Esophagus squamous epithelium (tissue), 5 donors: ENCODE measurements at places on chromosomes 7 and 10.

DNA sequence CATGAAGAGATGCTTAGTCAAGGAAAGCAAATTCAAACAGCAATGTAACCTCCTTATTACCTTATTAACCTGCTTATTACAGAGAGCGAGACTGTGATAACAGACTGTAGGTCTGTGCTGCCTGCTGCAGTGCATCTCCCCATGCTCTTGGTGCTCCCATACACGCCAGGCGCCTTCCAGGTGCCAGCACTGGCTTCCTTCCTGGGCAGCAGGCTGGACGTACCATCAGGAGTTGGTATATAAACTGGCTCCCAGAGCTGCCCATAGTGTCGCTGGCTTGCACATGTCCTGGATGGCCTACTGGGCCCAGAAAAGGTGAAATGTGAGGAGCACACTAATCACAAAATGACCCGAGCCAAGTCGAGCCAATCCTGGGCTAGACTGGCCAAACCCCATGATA, 13.5 kb downstream of the ATP6V0E2 start:
- no peak for DNase-seq

DNA sequence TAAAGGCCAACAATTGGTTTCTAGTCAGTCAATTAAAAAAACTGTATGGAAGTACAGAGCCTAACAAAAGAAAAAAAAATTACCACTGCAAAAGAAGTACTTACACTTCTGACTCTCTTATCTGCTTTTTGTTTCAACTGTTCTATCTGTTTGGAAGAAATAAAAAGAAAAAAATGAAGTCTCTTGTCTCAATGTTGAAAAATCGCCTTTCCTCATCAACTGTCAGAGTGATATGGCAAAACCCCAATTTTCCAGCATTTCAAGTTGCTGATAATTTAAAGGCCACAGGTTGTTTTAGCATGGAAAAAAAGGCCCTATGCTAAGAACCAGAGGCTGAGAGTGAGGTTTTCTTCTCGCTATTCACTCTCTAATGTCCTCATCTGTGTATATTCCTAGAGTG, 13.6 kb downstream of the ZDHHC6 start:
- DNase-seq, result no peak

GRCh38 chr10:93995598-93996271, 2.0 kb downstream of the PLCE1 start:
- no peak for DNase-seq

DNA sequence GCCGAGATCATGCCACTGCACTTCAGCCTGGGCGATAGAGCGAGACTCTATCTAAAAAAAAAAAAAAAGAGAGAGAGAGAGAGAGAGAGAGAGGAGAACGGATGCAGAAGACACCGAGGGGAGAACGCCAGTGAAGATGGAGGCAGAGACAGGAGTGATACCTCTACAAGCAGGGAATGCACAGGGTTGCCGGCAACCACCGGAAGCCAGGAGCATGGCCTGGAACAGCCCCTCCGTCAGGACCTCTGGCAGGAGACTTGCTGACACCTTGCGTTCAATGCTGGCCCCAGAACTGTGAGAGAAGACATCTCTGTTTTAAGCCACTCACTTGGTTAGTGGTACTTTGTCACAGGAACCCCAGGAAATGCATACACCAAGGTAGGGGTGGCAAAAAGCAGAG, 38.1 kb upstream of the DUSP5 start:
- no peak for DNase-seq

- no peak for DNase-seq
Measured at GRCh38 chr10:121830101-121830500, 97.7 kb downstream of the ATE1 start.

DNA sequence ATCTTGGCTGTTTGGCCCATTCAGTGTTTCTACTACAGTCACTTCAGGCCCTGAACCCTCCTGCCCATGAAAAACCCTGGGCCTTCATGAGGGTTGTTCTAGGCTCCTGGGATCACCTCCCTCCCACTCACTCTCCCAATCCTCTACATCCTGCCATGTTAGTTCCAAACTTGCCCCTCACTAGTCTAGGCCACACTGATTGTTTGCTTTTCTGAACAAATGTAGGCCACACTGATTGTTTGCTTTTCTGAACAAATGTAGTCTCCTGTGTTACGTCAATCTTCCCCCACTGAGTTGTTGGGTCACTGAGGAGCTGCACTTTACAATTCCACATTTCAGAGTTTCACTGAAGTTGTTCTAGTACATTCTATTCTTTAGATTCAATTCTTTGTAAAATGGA, 5.3 kb upstream of the ALDH18A1 start:
- DNase-seq, result no peak

DNA sequence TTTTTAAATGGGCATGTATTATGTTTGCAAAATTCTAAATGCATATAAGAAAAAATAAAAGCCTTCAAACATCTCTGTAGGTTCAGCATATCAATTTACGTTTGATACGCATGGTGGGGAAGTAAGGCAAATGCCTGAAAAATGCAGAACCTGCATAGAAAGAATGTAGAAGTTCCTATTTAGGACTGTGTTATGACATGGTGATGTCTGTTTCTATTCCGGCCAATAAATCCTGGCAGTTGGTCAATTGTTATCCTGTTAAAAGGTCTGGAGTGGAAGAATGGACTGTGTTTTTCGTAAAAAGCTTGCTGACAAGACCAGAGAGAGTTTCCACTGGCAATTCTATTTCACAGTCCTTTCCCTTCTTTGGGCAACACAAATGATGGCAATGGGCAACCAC, 49.6 kb upstream of the CAV2 start:
- no peak for DNase-seq

DNA sequence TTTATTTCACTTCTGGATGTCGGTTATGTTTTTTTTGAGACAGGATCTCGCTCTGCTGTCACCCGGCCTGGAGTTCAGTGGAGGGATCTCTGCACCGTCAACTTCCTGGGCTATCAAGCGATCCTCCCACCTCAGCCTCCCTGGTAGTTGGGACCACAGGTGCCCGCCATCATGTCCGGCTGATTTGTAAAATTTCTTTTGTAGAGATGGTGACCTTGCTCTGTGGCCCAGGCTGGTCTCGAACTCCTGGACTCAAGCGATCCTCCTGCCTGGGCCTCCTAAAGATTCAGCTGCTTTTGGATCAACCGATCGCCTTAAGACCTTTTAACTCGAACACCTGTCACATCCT, 606 bp upstream of the RABGEF1 start:
- DNase-seq, result no peak

DNA sequence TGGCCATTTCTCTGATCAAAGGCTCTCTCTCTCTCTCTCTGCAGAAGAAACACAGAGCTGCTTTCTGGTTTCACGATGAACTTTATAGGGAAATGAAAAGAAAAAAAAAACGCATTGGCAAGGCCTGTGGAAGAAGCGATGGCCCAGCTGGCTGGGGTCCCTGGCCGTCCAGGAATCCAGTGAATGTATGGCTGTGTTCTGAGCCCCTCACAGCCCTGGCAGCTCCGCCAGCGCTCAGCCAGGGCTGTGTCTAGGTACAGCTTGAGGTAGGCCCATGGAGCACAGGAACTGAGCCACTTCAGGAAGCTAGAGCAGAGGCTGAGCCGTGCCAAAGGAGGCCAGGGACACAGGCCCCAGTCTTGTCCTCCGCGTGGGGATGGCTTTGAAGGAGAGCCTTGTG, 13.1 kb upstream of the UCMA start:
- DNase-seq, result no peak

DNA sequence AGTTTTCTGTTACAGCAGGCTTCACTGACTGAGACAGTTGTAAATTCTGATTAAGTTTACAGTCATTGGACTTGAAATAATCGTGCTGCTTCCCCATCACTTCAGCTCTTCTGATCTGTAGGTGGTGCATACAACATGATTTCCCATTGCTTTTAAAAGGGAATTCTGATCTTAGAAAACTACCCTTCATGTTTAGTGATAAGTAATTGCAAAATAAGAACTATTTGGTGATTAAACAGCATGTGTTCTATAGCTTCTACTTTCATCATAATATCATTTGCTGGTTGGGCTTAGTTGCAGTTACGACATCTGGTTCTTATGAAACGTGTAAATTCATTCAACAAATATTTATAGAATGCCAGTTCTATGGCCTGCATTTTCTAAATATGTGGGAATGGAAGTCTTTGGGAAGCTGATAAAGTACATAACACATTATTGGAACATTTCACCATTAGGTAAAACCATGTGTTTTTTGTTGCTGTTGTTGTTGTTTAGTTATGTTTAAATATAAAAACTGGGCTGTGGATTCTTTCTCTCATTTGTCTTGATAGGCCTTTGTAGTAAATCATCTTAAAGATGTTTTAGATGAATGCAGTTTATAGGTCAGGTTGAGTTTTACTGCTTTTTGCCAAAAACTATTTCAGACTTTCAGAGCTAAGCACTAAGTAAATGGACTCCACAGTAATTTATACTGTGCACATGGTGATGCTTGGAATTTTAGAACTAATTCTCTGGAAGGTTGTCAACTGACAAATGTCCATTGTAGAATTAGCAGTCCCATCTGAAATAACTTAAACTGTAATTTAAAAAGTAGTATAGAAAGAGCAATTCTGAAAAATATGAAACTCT, 13.1 kb downstream of the GNAI1 start:
- DNase-seq, result no peak

- no peak for DNase-seq
Measured at GRCh38 chr10:105075031-105075430, 433.9 kb downstream of the SORCS3 start.

DNA sequence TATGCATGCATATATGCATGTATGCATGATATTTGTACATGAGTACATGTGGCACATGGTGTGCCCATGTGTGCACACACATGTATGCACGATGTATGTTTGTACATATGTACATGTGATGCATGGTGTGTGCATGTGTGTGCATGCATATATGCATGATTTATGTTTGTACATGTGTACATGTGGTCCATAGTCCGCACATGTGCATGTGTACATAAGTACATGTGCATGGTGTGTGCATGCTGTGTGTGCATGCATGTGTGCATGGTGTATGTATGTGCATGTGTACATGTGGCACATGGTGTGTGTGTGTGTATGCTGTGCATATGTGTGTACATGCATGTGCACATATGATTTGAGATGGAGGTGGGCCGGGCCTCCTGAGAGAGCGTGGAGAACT, 384.2 kb downstream of the TYW1 start:
- DNase-seq, result no peak

DNA sequence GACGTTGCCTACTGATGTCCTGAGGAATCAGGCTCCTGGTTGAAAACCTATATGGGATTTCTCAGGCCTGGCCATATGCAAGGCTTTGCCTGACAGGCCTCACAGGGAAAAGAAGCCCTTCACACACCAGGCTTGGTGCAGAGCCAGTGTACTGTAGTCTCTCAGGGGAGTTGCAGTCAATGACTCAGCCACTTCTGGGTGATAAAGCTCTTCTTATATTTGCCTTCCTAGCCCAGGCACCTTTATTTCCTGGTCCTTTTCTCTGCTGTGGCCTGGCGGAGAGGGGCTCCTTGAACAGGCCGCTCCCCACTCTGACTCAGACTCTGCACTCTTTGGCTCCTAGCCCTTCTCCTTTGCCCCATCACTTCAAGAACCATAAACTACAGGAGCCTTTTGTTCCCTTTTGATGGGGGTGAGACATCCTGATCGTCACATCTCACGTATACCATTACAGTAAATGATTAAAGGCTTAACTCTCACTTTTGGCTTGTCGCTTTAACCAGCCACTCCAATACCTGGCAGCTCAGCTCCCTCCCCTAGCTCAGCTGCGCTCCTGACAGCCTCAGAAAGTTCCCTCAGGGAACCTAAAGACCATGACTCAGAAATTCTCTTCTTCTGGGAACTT, 33.5 kb downstream of the DPY19L1 start:
- DNase-seq, result no peak

- DNase-seq, result no peak
Measured at GRCh38 chr10:75008952-75009351, 102.5 kb upstream of the SAMD8 start.

DNA sequence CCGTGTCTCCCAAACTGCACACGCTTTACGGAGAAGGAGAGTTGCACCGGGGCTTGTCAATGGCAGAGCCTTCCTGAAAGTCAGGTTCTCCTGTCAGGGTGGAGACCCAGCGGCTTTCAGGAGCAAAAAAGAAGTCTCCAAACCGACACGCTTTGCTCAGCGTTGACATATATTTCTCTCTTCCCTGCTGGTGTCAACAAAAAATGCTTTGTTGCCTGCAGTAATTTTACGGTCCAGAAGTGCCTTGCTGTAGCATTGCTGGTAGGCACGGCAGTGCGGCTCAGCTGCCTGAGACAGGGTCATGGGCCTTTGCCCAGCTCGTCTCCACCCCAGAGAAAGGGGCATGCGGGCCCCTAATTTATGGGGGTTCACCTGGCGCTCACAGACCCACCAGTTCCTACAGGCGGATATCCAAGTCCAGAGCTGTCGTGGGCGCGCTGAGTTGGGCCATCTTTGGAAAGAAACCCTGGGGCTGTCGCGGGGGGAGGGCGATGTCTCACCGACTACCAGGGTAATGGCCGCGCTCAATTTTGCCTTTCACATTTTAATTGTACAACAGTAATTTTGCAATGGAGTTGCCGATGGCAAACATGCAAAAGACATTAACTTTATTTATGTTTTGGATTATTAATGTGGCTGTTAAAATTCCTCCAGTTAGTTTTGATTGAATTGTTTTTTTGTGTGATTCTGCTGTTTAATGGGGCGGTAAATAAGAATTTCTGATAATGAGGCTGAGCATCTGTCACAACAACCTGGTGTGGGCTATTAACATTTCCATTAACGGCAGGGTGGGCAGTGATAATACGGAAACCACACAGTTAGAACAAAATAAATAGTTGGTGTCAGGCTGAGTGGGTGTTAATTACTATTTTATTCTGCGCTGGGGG, 478.2 kb upstream of the FOXK1 start:
- DNase-seq, result no peak

- DNase-seq, result no peak
Measured at GRCh38 chr10:78319371-78319770, 285.7 kb downstream of the RPS24 start.

- DNase-seq, result no peak
Measured at GRCh38 chr7:115973406-115973805, 57.2 kb downstream of the TFEC start.

- DNase-seq, result no peak
Measured at GRCh38 chr7:142381727-142382390, 124.0 kb upstream of the PRSS58 start.

DNA sequence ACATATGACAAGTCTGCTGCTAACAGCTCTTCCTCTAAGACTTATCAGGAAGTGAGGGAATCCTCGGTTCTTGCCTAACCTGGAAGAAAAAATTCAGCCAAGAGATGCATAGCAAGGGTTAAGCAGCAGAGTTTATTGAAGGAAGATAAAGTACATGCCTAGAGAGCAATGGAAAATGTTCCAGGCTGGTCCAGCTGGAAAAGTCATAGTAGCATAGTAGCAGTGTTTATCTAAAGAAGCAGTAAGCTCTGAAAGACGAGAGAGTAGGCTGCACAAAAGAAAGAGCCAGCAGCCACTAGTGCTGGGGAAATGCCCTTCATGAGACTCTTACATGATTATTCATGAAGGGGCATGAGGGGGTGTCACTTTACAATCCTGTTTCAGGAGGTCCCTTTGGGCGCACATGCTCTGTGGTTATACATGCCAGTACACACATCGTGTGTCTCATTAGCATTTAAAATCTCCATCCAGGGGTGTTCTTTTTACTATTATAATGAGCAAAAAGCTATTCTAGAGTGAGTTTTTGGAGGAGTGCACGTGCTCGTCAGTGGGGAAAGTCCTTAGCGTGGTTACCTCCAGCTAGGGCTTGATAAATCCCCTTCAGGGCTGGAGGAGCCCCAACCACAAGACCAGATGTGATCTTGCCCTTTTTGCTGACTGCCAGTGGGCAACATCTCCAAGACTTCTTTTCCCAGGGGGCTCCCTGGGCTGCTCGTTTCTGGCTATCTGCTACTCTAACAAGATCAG, 716.1 kb downstream of the PARD3 start:
- DNase-seq, result no peak

GRCh38 chr10:84665883-84666463, 337.6 kb downstream of the CCSER2 start:
- no peak for DNase-seq

- no peak for DNase-seq
Measured at GRCh38 chr10:97570146-97570788, 2.3 kb upstream of the ANKRD2 start.
